ENCODE measurements at places on chromosomes 16 and 17.
A peak's percentile ranks its signal among the peaks of the same experiment; 100 is the strongest.

DNA sequence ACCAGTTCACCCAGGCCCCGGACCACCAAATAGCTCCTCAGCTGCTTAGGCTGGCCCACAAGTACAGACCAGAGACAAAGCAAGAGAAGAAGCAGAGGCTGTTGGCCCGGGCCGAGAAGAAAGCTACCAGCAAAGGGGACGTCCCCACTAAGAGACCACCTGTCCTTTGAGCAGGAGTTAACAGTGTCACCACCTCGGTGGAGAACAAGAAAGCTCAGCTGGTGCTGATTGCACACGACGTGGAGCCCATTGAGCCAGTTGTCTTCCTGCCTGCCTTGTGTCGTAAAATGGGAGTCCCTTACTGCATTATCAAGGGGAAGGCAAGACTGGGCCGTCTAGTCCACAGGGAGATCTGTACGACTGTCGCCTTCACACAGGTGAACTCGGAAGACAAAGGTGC lies 15.4 kb downstream of the FOXF1 start:
- DNase-seq, result peak; percentile 33

GRCh38 chr17:57464191-57464864 lies 208.0 kb downstream of the MSI2 start:
- DNase-seq, result peak; percentile 89

DNA sequence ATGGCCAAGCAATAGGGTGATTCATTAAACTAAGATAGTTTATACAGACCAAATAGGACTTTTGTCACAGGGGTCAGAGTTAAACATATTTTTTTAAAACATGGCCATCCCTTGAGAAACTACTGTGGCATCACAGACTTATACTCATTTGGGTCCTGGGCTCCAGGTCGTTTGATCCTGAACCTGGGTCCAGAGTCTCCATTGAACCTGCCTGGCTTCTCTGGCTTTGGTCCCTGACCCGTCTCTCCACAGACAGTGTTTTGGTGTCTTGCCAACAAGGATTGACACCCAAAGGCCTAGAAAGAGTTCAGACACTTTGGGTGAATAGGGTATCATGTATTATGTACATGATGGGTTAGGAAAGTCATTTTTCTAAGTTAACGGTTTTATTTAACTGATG lies 236.7 kb downstream of the PHKB start:
- no peak for DNase-seq

DNA sequence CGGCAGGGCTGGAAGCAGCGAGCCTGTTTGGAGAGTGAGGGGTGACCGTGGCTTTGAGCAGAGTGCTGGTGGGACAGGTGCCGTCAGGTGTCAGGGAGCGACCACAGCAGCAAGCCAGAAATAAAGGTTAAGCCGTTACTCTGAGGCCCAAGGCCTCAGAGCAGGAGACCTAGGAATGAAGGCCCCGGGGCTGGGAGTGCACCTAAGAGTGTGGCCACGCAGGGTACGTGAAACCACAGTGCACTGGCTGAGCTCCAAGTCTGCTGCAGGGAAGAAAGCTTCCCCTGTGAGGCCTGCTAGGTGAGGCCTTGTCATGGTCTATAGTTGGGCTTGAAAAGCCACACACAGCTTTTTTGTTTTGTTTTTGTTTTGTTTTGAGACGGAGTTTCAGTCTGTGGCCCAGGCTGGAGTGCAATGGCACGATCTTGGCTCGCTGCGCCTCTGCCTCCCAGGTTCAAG lies 8.7 kb downstream of the CLUAP1 start:
- no peak for DNase-seq

DNA sequence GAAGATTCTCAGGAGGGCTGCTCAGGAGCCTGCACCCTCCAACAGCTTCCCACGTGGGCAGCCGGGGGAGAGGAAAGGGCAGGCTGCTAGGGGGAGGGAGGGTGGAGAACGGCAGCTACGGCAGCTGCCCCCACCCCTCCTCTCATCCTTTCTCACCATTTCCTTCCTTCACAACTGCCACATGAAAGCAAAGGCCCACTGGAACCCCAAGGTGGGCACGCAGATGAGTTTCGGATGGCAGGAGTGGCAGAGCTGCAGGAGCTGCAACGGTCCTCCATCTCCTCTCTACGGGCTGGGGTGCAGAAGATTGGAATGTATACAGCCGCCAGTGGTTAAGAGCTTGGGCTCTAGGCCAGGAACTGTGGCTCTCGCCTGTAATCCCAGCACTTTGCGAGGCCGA lies 77.7 kb downstream of the GAS7 start:
- no peak for DNase-seq

DNA sequence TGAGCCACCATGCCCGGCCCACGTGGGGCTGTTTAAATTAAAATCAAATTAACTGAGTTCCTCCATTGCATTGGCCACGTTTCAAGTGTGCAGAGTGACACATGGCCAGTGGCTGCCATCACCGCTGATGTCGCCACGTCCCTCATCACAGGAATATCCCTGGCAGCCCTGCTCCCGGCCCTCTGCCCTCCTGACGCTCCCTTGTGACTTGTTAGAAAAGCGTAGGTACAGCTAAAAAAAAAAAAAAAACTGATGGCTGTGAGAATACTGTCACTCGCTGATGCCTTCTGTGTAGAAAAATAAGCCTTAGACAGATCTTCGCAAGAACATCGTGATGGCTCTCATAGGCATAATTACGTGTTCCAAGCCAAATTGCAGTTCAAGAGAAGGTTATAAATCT lies 21.7 kb downstream of the CARHSP1 start:
- peak; percentile 49 for DNase-seq

DNA sequence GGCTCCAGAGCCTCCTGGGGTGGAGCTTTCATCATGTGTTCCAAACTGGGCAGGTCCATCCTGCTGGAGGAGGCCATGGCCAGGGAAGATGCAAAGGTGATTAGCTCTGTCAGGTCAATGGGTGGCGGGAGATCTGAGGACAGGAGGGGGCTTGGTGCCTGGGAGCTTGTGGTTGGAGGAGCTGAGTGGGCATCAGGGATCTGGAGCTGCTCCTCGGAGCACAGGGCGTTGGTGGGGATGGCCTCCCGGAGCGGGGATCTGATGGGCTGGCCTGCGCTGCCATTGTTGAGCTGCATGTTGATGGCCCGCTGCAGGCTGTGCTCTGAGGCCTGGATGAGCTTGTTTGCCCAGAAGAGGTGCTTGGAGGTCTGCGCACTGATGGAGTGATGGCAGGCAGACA lies 6.5 kb downstream of the SPATA32 start:
- DNase-seq, result no peak

DNA sequence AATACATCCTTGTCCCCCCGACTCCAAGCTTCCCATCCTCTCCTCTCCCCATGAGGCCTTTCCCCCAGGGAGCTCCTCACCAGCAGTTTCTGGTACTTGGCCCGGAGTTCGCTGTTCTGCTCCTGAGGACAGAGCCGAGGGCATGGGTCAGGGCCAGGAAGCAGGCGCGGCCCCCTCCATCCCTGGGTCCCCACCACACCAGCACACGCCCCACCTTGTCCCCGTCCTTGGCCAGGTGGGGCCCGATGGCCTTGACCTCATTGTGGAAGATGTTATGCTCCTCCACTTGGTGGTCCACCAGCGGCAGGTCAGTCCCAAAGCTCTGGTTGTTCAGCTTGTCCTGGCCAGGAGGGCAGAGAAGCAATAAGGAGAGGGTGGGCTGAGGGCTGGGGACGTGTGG lies 36.2 kb downstream of the PPL start:
- peak; percentile 15 for DNase-seq

DNA sequence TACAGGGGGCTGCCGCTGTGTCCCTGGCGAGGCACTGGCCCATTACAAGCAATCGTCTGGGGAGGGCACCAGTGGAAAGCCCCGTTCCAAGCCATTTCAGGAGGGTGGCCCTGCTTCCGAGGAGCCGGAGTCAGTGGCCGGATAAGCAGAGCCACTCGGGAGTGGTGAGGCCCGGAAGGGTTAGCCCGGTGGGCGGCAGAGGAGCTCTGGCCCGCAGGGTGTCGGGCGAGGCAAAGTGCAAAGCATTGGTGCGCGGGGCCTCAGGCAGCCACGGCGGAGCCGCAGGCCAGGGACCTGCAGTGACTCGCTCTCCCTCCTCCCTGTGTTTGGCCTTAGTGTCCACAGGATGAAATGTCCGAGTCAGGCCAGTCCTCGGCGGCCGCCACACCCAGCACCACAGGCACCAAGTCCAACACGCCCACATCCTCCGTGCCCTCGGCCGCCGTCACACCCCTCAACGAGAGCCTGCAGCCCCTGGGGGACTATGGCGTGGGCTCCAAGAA lies 24.6 kb downstream of the NME3 start:
- DNase-seq, result no peak

DNA sequence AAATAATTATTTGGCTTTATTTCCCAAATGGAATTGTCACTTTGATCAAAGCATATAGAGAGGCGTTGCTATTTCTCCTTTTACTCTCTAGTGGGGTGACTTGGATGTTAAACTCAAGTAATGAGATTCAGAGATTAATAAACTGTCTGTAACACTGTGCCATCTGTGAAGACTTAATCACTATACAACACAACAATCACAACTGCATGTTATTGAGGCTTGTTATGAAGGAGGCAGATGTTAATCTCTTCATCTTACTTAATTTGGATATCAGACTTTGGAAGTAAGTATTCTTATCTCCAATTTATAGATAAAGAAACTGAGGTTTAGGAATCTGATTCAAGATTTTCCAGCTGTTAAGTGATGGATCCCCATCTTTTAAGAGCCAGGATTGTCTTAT lies 132.5 kb downstream of the CNTNAP4 start:
- no peak for DNase-seq

- DNase-seq, result no peak
Measured at GRCh38 chr16:1067629-1068028, 4.9 kb upstream of the SSTR5 start.

DNA sequence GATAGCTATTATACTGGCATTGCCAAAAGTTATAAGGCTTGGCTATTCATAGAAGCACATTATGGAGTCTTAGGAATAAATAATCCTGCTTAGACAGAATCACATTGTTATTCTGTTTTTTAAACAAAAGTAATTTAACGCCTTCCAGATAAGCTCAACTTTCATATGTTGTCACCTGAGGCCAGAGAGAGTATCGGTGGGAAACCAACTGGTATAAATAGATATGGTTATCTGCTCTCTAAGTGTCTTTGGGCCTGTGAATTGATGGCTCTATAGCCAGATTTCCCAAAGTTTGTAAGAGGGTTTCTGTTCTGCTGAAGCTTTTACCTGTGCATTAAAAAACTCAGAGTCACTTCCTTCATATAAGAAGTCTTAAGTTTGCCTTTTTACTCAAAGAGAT lies 1449.4 kb downstream of the CDH11 start:
- DNase-seq, result no peak

DNA sequence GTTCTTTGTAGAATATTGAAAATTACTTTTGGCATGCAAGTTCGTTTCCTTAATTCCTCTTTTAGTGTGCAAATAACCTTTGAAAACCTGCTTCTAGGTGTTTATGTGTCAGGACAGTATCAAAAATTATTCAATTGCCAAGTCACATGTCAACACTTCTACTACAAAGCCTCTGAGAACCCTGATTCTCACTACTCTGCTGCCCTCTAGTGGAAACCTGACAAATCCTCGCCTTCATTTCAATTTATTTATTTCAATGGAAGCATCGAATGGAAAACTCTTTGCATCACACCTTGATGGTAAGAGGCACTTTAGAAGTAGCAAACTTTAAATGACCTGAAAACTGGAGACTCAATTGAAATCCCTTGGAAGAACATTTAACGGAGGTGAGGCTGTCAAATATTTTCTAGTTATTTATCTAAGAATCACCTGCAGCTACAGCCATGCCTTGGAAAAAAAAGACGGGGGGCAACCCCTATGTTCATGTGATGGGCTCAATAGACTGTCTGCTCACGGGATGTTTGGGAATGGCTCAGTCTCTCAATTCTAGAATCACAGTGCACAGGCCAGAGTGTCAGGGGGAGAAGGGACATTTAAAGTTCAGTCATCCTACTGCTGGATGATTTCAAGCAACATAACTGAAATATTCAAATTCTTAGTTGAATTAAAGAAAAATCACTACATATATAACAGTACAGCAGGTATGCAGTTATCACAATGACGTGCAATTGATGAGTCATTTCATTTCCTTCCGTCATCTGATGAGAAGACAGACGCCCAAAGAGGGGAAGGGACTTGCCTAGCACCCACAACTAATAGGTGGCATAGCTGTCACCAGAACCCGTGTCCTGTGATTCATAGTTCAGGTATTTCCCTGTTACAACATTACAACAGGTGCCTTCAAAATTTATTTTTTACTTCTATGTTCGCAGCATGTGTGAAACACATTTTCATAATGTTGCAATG lies 563.9 kb downstream of the TOX3 start:
- no peak for DNase-seq

- no peak for DNase-seq
Measured at GRCh38 chr17:57281887-57282286, 25.6 kb downstream of the MSI2 start.

DNA sequence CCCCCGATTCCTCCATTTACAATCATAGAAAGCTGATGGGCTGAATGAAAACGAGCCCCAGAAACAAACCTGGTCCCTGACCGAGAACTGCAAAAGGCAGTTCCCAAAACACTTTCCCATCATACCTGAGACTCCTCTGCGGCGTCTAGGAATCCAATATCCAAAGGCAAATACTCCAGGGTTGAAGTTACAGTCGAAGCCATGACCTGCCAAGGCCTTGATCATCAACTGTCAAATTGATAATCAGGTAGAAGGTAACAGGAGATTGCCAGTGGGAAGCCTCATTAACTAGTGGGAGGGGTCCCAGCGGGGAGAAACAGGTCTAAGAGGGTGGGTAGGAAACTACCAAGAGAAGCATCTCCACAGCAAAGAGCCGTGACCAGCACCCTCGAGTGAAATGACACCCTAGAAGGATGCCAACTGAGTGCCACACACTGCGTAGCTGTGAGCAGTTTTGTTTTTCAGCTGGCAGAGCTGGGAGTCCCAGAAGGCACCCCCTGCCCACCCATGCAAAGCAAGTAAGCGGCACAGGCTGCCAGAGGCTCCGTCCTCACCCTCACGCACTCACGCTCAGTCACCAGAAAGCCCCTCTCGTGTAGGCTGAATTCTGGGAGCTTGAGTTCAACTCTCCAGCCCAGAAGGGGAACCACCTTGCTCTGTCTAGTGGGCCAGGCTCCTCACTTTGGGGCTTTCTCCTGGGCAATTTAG lies 146.1 kb downstream of the GAS7 start:
- DNase-seq, result no peak

DNA sequence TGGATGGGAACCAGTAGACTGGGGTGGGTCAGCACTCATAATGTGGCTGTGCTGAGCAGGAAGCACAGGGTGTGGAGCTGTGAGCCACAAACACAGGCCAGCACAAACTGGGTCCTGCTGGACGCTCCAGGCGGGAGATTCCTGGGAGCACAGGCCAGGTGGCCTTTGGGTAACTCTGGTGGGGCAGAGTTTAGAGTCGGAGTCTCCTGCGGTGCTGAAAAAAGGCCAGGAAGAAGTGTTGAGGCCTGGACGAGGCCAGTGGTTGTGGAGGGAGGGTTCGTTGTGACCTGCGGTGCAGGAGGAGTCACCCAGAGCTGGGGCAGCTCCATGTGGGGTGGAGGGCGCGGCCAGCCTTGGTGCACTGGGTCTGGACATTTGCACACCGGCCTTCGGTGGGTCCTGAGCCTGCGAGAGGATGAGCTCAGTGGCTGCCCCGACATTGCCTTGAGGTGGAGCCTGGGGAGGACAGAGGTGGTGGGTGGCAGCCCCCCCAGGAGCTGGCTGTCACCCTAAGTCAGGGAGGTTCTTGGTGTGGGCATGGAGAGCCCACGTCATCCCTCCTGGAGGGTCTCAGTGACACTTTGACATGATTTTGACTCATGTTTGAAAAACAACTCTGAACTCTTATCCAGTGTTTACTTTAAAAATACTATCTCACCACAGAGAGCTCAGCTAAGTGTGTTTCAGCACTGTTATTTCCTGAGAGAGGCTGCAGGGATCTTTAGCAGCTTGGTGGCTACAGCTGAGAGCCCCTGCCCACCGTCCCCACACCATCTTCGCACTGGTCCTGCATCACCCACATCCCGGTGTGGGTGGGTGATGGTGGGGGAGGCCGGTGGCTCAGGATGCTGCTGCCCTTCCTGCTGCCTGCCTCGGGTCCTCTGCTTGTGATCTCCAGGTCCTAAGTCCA lies 98.7 kb downstream of the NPIPB11 start:
- no peak for DNase-seq
